HS-27A (cell line): ENCODE measurements at places on chromosomes 1 and 21.
A peak's percentile ranks its signal among the peaks of the same experiment; 100 is the strongest.

DNA sequence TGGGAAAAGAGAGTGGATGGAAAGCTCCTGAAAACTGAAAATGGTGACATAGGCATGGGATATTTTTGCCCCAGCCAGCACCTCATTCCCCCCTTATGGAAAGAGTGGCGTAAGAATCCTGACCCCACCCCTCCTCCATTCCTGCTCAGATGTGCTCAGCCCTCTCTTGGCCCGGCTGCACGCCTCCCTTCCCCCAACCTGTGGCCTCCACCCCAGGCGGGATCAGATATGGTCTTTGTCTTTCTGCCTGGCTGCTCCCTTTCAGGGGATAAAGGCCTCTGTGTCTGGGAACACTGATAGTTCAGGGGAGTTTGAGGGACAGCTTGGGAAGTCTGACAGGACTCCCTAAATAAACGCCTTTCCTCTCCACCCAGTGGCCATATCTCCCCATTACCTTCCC is 49.8 kb downstream of the KIRREL1 start:
- no peak for DNase-seq

GRCh38 chr1:240455228-240455821 is 156.6 kb downstream of the GREM2 start:
- no peak for DNase-seq

DNA sequence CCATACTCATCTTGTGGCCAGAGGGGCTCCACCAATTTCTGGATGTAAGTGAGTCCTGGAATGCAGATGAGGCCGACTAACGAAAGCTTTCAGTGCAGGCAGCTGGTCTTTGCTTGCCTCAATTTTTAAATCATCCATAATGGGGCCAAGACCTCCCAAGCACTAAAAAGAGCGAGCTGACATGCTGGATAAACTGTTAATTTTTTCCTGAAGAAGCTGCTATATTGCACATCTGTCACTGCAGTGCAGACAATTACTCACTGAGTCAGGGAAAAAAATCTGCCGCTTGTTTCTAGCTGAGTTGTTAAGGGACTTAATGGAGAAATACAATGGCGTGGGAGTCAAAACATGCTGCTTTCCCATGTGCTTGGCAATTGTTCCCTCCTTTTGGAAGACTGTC is 205.5 kb downstream of the GPATCH2 start:
- no peak for DNase-seq

GRCh38 chr1:12053752-12054548 is 9.2 kb upstream of the TNFRSF8 start:
- no peak for DNase-seq

DNA sequence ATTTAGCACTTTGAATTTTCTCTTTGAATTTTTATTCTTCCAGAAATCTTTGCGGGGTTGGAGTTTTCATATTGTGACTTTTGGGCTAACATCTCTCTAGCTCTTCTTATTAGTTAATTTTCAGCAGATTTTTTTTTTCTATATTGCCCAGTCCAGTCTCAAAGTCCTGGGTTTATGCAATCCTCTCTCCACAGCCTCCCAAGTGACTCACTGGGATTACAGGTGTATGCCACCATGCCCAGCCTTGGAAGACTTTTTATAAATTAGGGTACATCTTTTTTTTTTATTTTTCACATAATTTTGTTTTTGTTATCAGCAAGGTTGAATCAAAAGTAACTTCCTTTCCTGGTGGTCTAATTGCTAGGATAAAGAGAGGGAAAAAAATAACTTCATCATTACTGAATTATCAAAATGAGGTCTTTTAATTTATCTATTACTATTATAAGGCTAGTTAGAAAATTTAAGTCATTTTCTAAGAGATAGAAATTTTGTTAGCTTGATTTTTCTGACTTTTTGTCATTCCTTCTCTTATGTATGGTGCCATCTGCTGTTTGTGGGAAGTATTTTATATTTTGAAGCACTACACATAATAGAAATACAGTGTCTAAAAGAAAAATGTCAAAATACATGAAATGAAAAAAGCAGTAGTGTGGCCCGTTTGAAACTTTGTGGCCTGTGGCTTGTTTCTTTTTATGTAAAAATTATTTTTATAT is 273.4 kb upstream of the CACYBP start:
- peak; percentile 3 for DNase-seq

DNA sequence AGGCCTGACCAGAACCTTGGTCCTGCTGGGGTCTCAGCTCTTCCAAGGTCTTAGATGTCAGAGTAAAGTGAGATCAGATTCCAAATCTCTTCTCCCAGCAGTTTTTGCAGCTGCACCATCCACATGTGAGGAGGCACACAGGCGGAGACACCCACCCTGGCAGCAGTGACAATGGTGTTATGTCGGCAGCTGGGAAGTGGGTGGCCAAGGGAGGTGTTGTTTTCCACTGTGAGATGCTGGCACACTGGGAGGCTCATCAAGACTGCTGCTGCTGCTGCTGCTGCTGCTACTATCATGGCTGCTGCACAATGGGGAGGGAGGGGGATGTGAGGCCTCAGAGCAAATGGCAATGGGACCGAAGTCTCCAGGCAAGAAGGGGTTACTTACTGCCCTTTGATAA is 23.6 kb downstream of the CAMK2N1 start:
- DNase-seq, result no peak

GRCh38 chr1:183783342-183783741 is 21.6 kb upstream of the RGL1 start:
- no peak for DNase-seq

- DNase-seq, result no peak
These were observed 16.6 kb upstream of the KDF1 start for GRCh38 chr1:26976621-26977510.

- DNase-seq, result peak; percentile 46
These were observed at the start of gene RUNX1 for GRCh38 chr21:35048706-35049617. Gene RUNX1 (minus strand): TSS chr21:35049302.

DNA sequence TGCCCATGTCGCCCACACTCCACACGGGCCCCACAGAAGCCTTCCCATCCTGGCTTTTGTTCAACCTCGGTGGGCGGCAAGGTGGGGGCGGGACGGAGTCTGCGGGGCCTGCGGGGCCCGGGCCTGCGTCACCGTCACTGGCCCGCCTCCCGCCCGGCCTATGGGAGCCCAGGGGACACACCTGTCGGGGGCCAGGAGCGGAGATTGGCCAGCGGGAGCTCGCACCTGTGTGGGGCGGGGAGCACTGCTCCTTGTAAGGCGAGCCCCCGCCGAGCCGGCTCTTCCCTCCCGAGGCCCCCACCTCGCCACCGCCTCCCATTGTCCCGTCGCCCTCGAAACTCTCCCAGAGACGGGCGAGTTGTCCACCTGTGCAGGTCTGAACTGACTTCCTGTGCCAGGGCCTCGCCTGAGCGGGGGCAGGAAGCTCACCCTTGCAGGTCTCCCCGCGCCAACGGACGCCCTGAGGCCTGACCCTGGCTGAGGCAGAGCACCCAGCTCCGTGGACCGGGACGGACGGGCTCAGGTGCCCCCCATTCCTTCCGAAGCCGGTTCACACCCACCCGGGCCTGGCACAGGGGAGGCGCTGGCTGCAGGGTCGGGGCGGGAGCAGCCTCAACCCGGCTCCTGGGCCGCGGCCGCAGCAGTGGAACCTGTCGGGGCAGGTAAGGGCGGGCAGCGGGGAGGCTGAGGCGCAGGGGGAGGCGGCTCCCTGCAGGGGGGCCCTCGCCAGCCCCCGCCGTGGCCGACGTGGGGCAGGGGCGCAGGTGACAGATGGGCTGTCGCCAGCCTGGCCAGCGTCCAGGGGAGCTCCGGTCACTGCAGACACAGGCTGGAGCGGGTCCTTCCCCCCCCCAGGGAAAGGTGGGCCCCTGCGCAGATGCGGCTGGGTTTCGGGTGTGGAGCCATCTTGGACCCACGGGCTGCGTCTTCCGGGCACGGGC is 10.8 kb upstream of the TTLL10 start:
- DNase-seq, result no peak

DNA sequence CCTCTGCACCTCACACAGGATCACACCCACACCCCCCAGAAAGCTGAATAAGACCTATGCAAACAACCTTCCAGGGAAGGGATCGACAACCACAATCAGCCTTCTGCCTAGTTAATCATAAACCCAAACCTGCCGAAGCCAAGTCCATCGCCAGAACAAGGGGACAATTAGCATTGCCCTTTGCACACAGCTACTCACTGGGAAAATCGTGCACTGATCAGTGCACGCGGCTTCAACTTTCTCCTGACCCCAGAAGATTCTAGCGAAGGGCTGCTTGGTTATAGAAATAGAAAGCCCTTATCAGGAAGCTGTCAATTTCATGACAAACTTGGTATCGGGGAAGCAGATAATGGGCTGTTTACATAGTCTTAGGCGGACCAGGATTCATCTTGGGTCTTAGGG is 29.5 kb downstream of the RUNX1 start:
- no peak for DNase-seq

DNA sequence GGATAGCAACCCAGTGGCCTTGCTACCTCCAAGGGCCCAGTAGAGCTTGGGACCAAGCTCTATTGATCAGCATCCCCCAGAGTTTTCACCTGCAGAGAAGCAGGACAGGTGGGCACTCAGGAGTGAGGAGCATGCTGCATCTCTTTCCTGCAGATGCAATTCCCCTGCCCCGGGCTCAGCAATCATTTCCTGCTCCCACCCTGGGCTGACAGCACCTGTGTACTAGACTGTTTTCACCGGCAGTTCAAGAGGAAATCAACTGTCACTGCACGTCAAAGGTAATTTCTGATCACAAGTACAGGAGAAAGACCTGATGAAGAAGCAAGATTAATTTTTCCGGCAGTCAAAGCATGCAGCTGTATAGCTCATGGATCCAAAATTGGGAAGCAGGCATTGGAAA is 8.8 kb upstream of the NT5C1A start:
- no peak for DNase-seq

- no peak for DNase-seq
These were observed 1.2 kb downstream of the GPR88 start for GRCh38 chr1:100538913-100539835.

DNA sequence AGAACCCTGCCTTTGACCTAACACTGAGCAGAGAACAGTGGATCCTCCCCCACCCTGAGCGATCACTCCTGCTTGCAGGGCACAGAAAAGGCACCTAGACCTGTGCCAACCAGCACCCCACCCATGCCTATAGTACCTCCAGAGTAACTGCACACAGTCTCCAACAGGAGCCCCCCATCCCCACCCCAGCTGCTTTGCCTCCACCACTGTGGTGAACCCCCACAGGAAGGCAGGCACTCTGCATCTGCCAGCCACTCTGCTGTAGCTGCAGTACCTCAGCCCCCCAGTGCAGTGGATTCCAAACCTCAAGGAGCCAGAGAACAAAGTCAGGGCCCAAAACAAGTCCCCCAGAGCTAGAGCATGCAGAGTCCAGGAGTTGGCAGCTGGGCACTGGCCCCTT is 10.7 kb downstream of the SPATC1L start:
- no peak for DNase-seq

DNA sequence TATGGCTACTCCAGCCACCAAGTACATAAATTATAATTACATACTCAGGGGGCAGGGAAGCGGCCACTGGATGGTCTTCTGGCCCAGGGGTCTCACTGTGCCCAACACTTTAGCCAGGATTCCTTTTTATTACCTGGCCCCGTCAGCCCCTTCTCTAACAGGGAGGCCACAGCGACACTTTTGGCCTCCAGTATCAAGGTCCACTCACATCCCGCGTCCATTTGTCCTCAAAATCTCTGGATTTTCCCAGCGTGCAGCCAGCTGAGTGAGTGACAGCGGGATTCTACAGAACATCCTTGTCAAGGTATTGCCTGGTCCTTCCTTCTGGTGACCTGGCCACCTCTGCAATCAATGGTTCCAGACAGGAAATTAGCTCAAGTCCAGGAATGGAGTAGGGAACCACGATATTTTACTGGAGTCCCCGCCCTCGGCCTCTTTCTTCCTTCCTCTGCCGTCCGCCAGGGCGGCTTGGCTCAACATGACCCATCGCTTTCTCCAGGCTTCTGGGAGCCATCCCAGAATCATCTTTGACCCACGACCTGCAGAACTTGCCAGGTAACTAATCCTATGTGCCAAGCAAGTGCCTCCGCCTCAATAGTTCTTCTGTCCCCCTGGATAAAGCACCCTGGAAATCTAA is 2.7 kb upstream of the COL6A2 start:
- DNase-seq, result no peak

DNA sequence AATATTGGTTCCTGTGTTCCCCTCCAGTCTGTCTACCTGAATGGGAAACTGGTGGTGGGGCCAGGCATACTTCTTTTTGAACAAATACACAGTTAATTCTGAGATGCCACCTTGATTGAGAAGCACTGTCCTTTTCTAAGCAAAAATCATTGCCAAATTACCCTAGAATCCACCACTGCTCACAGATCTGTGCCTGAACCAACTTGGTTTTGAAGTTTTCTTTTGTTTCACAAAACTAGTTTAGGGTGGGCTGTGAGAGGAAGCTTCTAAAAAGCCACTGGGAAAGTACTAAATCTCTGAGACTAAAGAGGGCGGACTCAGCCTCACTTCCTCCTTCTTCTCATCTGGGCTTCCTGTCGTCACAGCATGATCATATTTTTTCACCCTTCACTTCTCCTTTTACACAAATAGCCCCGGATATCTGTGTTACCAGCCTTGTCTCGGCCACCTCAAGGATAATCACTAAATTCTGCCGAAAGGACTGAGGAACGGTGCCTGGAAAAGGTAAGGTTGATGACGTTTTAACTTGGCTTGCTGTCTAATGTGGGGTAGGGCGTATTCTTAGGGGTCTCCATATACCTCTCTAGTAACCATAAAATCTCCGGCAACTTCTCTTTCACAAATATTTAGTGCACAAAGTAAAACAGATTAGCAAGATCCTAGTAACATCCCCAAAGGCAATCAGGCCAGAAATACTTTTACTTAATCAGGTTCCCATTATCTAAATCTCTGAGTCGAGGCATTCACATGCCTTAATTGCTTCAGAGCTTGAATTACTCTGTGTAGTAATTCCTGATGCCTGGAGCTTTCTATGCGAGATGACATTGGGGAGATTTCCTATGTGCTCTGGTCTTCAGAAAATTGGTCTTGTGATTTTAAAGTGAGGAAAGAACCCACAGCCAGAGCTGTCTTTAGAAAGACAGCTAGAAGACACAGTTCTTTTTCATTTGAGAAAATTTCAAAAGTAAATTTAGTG is at the start of gene CD53:
TSS of gene CD53 (plus strand) at position 404 of the 976 bp plus-strand sequence. CDS start 18,261 bp downstream, outside the sequence.
- no peak for DNase-seq

DNA sequence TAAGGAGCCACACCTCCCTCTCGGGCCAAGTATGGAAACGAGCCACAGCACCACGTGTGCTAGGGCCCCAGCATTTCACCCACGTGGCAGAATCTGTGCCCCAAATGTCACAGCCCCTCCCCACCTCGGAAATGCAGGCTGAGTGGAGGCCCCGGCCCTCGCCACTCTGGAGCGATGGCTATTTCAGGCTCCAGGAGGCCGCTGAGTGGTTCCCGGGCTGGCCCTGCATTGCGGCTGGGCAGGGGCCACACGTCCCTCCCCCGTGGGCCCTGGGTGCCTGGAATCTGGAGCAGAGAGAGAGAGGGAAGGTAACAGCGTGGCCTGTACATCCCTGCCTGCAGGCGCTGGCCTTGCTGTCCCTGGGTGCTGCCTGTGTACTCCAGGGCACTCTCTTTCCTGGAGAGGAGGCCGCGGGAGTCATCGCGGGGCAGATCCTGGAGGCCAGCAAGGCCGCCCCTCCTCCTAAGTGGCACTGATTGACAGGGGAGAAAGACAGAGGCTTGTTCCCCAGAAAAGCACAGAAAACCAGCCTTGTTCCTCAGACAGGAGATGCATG is 68.0 kb upstream of the TRAPPC10 start:
- no peak for DNase-seq

GRCh38 chr1:72140222-72140621 is 142.1 kb downstream of the NEGR1 start:
- DNase-seq, result peak; percentile 2

GRCh38 chr1:37650721-37651120 is 16.0 kb upstream of the RSPO1 start:
- no peak for DNase-seq

GRCh38 chr1:53379662-53380002 is 51.8 kb upstream of the LRP8 start:
- DNase-seq, result no peak

GRCh38 chr1:236524895-236525184 is 1.1 kb downstream of the LGALS8 start:
- DNase-seq, result no peak
